Activated T-cell treated with anti-CD3 and anti-CD28 coated beads, Interleukin-2, amount 50 U/mL, for 1 hour (primary cell): ENCODE measurements at places on chromosomes 2 and 18.

GRCh38 chr2:47219970-47220369, 64.9 kb upstream of the STPG4 start:
- DNase-seq = no peak

GRCh38 chr2:157363612-157364101, 38.0 kb upstream of the ERMN start:
- no peak for DNase-seq

- DNase-seq = no peak
Measured at GRCh38 chr2:205848601-205849000, 166.3 kb downstream of the NRP2 start.

GRCh38 chr18:24014062-24014985, at the start of gene TTC39C:
Gene TTC39C, plus strand, starts transcription at chr18:24014754. Its CDS starts 118 bp downstream, at chr18:24014872.
- peak; percentile 83 for DNase-seq

DNA sequence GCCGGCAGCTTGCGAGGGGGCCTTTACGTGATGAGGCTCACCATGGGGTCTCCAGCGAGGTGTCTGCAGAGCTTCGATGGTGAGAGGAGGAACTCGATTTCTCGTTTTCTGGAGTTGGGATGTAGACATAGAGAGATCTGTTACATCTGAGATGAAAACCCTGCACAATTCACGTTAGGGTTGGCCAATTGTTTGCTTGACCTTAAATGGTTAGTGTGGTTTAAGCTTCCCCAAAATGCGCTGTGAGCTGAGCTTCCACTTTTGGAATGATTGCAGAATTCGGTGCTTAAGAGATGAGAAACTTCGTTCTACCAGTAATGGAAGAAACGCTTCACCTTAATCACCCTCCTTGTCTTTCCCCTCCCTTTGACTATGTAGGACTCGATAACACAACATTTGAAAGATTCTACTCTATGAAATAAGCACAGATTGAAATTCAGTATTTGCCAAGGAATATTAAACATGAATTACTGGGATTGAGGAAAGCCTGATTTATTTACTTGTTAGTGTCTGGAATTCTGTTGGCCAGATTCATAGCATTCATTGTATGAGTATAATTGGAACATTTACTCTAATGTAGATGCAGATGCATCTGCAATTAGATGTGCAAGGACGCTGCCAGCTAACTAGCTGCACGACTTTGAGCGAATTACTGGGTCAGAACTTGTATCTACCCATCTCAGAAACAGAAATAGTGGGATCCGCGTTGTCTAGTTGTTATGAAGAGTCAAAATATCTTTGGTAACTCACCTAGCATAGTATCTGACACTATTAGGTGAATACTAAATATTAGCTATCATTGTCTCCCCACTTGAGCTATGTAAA, 1.6 kb upstream of the KLF7 start:
- DNase-seq = no peak

DNA sequence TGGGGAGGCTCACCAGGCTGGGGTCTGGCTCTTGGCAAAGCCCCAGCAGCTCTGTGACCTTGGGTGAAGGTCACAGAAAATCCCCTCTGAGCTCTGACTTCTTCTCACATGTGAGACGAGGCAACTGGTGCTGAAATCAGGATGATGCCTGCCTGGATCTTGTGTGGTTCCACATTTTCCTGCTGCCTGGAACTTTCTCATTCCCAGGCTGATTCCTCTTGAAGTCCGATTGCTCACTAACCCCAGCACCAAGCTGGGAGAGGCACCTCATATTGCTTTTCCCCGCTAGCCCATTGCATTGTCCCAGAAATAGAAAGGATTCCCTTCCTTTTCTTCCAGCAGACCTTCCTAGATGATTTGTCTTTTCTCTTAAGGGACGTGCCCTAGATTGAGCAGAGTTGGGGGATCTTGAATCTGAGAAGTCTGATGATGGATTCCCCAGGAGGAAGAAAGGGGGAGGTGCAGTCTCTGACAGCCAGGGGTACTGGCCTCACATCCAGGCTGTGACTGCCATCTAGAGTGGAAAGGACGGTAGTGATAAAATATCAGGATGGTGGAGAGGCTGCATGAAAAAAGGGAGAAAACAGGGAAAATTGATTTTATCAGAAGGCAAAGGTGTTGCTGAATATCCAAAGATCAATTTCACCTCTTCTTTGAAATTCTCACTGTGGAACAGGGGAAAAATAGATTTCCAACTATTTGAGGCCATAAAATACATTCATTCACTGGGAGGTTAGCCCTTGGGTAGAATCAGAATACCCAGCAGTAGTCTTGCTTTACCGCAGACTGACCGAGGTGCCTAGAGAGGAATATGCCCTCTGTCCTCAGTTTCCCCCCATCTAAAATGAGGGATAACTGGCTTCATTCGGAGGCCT, 96.3 kb downstream of the FAM210A start:
- no peak for DNase-seq

GRCh38 chr2:212494418-212495020, 44.1 kb downstream of the ERBB4 start:
- no peak for DNase-seq

DNA sequence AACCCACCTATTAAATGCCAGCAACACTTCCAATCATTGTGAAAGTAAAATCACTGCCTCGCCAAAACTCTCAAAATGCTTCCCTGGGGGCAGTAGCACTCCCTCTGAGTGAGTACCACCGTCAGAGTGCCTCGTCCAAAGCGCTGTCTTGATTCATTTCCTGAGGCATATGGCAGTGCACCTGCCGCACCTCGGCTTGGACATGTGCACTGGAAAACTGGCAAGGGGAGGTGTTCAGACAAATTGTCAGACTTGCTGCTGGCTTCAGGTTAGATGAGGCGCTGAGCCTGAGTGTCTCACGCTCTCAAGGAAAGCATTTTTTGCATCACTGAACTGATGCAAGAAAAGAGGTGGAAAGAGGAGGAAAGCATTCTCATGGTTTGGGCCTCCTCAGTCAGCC, 132.8 kb downstream of the ATL2 start:
- DNase-seq = no peak

GRCh38 chr18:10936176-10937053, 213.0 kb downstream of the PIEZO2 start:
- DNase-seq = no peak

DNA sequence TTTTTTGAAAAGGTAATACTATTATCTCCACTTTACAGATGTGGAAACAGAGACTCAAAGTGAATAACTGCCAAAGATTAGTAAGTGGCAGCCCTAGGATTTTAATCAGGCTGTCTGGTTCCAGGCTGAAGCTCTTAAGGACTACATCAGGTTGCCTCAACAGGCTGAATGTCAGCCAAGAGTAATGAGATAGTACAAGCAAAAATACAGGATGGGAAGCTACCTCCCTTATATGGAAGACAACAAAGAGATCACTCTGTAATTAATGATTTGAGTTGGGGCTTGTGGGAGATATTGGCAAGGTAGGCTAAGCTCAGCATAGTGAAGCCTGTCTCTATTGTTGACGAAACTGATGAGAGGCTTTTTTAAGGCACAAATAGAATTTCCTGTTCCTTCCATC, 323.1 kb downstream of the KCNJ3 start:
- DNase-seq = no peak

DNA sequence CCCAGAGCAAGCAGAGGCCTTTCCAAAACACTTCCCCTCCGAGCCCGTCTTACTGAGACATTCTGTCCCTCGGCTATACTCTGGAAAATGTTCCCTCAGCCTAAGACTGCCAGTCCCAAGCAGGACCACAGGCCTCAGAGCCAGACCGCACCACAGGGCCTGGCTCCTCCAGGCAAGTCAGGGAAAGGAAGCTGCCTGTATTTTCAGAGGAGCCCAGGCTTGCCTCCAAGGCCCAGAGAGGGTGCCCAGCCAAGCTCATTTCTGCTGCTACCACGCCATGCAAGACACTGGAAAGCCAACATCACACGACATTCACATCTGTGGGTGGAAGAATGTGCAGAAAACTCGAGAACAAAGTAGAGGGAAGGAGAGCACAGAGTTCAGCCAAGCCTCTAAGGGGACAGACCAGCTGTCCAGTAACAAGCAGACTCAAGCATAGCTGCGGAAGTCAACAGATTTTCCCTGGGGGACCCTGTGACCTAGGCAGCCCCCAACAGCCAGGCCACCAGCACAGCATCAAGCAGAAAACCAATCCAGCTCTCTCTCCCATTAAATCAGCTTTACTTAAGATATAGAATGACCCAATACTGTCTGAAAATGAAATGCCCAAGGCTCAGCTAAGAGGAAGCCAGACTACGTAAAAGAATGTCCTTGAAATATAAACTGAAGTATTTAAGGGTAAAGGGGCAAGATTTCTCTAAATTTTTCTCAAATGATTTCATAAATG, 123.9 kb downstream of the ZFP36L2 start:
- no peak for DNase-seq

DNA sequence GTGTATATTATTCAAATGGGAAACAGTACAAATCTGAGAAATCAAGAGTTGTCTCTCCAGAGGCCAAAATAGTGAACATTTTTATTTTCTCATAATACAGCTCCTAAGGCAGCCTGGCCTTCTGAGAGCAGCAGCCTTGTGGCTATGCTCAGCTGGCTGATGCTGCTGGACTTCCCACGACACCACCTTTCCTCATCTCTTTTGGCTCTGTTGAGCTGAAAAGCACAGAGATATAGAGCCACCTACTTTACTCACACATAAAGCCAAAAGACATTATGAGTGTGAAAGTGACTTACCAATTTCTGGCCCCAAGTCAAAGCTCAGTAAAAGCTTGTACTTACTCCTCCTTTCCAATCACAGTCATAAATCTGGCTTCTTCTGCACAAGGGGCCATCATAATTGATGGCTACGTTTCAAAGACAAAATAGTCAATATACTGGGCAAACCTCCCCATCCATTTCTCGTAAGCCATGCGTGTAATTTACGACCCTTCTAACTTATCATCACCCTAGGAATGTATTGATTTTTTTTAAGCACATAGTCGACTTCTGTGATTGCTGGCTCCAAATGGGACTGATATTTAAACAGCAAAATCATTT, 18.6 kb upstream of the REG3A start:
- no peak for DNase-seq

GRCh38 chr18:28071199-28071598, 105.7 kb downstream of the CDH2 start:
- DNase-seq = no peak

- DNase-seq = no peak
Measured at GRCh38 chr2:143937723-143938350, 582.1 kb downstream of the ZEB2 start.

GRCh38 chr18:74414953-74415515, 42.1 kb downstream of the DIPK1C start:
- no peak for DNase-seq

DNA sequence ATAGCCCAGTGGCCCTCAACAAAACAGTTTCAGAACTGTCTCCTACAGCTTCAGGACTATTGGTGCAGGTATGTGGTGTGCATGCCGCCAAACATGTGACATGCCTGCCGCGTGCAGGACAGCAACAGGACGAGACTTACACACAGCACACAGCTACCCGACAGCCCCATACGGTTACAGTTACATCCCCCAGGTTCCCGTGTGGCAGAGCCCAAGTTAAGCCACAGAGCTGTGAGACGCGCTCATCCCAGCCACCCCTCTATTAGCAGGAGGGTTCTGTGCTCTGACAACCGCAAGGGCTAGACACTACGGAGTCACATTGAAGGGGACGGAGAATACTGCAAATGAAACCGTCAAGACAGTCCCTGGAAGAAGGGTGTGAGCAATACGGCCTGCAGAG, 16.4 kb upstream of the TUBB6 start:
- no peak for DNase-seq

DNA sequence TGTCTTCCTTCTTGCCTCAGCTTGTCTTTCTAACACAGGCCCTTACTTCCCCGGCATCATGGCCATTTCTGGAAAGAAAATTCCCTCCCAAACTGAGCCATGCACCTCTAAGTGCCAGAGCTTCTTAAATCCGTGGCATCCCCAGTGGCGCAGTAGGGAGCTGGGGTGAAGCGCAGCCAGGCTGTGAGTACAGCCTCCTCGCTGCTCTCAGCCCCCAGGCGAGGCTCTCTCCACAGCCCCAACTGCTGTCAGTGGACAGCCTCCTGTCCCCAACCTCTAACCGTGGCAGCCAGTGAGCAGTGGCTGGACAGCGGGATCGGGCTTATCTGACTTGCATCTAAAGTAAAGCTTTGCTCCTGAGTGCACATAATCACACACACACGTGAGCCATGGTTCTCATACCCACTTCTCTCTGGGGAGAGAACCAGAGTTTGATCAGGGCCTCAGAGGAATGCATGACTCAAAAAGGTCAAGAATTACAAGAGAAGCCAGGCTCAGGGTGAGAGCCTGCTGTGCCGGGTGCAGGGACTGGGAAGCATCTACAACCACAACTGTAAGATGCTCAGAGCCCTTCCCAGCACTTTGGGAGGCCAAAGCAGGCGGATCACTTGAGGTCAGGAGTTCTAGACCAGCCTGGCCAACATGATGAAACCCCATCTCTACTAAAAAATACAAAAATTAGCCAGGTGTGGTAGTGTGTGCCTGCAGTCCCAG, 50.7 kb downstream of the SFXN5 start:
- DNase-seq = no peak

GRCh38 chr2:62964671-62965070, 86.0 kb upstream of the OTX1 start:
- DNase-seq = no peak

- DNase-seq = no peak
Measured at GRCh38 chr18:20988726-20989125, 122.9 kb downstream of the ROCK1 start.

GRCh38 chr2:48459466-48459865, 70.5 kb upstream of the STON1 start:
- DNase-seq = no peak

DNA sequence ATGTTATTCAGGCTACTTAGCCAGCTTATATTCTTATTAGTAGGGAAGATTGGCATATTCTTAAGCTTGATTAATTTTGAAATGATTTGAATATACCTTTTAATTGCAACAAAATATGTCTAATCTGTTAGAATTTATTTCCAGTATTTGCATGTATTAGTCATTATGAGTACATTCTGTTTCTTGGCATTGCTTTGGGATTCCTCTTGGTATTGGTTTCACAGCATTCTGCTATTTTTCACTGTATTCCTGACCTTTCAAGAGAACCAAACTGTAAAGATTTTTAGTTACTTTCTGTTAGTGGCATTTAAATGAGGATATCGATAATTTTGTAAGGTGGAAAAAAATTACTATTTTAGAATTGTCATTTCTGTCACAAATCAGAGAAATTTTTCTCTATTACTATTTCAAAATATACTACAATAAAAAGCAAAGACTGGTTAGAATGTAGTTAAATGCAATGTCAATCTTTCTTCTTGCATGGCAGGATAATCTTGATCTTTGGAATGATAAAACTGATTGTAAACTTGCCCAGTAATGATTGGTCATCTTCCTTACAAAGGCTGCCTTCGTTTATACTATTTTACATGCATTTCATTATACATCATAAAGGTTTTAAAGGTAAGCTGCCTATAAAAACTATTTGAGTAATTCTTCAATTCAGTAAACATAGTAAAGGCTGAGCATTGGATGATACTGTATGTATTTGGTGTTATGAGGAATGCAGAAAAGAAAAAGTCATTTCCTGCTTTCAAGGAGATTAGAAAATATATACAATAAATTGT, 86.1 kb downstream of the SLC4A10 start:
- DNase-seq = no peak

DNA sequence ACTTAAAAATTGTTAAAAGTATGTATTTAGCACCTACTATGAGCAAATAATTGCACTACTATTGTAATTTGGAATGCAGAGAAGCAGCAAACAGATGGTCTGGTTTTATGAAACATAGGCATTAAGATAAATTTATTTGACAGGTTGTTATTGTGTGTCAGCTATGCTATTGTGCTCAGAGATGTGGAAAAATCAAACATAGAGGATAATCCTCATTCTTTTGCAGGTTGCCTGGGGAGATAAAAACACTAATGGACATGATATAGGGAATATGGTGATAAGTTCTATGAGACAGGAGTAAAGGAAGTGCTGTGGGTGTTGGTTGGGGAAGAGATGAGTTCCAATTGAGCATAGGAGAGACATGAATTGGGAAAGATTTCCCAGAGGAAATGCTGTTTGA, 71.3 kb downstream of the PPP1R1C start:
- DNase-seq = no peak
